ENCODE measurements at places on chromosomes 5 and 9.

DNA sequence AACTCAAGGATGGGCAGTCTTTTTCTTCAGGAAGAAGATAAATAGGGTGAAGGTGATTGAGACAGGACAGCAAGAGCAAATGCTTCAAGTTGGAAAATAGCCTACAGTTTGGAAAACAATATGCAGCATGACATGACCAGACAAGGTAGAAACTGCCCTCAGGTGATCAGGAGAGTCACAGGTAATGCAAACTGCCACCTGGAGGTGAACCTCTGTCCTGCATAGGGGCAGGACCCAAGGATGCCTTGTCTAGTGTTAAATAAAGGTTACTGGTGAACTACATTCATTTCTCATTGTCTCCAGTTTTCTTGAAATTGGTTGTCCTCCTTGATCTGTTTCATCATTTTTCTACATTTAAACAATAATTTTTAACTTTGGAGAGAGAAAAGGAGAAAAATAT lies 232.1 kb downstream of the SEMA5A start:
- DNase-seq, result no peak

DNA sequence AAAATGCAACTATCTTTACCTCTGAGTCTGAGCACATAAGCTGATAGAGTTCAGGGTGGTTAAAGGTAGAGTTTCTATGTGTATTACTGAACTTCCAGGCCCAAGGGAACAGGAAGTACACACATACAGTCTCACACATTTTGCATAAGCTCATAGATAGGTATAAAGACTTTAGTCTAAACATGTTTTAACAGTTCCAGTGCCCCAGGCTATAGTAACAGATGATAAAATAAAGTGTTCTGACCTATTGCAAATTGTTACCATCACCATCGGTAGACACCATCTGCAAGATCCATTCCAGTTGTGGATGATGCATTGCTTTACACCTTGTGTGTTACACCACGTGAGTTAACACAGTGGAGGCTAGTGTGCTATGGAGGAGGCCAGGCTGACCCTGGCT lies 95.8 kb downstream of the TMEM174 start:
- DNase-seq, result no peak

DNA sequence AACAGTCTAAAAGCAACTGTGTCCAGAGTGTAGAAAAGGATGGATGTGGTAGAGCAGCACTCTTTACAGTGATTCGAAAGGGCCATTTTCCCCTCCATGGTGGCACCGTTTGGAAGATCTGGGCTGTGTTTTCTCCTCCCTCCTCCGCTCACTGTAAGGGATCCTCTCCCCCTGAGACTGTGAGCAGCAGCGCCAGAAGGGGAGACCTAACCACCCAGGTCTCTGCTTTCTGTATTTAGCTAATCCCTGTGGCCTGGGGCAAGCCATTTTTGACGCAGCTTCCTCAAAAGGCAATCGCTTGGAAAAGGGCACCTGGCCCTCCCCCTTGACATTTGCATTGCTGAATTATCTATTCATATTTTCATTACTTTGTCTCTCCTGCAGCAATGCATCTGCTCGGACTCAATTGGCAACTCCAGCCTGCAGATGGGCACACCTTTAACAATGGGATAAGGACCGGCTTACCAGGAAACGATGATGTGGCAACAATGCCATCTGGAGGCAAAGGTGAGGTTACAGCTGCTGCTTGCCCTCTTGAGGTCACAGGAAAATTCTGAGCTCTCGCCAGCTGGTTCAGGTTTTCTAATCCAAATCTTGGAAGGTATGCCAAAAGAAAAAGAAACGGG lies 244.3 kb upstream of the WWC1 start:
- DNase-seq, result no peak

DNA sequence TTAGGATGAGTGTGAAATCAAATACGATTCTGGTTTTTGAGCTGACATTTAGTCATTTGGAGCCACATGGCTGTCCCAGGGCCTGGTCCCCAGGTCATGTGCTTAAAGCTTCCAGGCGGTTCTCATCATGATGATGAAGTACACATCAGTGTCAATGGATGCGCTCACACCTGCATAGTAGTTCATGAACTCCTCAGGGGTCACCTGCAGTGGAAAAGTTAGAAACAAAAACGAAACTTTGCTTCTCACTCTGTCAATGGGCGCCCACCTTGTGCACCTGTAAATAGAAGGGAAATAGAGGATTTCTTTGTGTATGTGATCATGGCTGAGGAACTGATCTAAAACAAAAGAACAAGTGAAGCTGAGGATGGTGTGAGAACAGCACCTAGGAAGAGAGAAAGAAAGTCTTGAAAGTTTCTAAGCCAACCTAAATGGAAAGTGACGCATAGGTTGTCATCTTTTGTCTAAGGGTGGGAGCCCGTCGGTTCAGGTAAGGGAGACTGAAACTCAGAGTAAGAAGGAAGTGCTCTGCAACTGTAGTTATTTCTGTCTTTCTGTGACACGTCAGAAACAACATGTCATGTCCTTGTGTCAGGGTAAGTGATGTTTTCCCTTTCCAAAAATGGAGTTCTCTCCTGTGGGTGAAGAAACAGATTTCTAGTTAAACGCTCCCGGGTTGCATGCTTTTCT lies 33.8 kb downstream of the CAPSL start:
- no peak for DNase-seq

GRCh38 chr9:137771580-137771979 lies 106.0 kb upstream of the CACNA1B start:
- no peak for DNase-seq

DNA sequence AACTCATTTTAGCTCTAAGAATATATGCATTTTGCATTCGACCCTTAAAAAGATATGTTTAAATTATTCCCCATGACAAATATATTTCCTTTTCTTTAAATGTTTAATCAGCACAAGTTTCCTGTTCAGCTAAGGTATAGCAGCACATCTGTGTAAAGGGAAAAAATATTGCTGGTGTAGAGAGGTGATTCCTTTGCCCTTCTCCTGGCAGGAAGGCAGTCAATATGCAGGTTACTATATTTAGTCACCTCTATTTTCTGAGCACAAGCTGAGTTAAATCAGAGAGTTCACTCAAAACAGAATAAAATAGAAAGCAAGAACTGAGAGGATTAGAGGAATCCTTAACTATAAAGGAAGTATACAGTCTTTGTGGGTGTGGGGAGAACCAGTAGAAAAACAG lies 274.4 kb upstream of the PCSK5 start:
- DNase-seq, result no peak

DNA sequence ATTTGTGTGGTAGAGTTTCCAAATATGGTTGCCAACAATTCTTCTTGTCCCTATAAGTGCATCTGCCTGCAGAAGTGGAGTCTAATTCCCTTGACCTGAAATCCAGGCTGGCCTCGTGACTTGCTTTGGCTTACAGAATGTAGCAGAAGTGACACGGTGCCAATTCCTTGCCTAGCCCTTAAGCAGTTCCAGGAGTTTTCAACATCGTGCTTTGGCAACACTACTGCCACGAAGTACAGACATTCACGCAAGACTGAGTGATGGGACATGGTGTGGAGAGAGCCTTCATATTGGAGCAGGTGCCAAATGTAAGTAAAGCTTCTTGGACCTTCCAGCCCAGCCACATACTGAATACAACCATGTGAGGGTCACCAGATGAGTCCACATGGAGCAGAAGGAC lies 92.9 kb upstream of the NEK6 start:
- DNase-seq, result no peak

- no peak for DNase-seq
These were observed 11.3 kb upstream of the ADAMTS12 start for GRCh38 chr5:33903118-33903517.

DNA sequence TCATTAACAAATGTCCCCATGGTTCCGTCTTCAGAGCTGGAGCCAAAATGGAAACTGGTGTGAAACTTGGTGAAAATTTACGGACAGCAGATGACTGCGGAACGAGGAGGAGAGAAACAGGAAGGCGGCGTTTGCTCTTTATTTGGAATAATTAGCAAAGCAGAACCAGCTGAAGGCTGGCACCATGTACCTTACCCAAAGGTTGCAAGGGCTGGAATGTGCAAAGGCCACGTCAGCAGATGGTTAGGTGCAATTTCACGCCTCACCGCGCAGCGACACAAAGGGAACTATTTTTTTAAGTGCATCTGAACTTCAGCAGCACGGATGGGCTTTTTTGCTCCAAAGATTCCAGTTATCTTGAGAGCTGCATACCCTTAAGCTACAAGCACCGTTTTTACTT lies 127.4 kb downstream of the COL23A1 start:
- DNase-seq, result no peak
